Kidney glomerular epithelial cell (primary cell): ENCODE measurements at places on chromosomes 7 and 10.

DNA sequence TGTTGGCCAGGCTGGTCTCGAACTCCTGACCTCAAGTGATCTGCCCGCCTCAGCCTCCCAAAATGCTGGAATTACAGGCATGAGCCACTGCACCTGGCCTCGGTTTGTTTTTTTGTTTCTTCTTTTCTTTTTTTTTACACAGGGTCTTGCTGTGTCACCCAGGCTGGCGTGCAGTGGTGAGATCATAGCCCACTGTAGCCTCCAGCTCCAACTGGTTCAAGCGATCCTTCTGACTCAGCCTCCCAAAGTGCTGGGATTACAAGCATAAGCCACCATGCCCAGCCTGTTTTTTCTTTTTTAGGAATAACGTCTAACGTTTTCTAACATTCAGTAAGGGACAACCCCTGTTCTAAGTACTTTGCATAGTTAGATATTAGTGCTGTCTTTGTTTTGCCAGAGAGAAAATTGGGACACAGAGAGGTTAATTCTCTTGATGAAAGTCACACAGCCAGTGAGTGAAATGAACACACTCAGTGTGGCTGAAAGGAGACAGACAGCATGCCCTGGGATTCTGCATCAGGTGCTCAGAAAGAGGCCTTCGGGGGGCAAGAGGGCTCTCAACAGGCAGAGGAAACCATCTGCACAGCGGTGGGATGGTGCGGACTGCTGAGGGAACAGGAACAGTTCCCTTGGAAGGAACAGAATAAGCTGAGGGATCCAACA is 4.3 kb downstream of the LIMK1 start:
- DNase-seq = no peak

- no peak for DNase-seq
Measured at GRCh38 chr10:12396567-12396966, 47.2 kb downstream of the CAMK1D start.

GRCh38 chr10:70391654-70392053 is 9.2 kb upstream of the LRRC20 start:
- no peak for DNase-seq

DNA sequence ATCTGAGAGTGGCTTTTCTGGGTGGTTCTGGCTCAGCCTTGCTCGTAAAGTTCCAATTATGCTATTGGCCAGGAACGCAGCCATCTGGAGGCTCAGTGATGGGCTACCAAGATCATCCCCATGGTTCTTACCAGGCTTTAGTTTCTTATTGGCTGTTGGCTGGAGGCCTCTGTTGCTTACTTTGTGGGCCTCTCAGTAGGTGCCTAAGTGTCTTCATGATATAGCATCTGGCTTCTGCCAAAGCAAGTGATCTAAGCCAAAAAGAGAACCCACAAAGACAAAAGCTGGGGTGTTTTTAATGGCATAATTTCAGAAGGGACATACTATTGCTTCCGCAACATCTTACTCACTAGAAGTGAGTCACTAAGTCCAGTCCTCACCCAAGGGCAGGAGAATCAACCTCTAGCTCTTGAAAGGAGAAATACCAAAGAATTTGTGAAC is 132.0 kb upstream of the MDFIC start:
- no peak for DNase-seq

DNA sequence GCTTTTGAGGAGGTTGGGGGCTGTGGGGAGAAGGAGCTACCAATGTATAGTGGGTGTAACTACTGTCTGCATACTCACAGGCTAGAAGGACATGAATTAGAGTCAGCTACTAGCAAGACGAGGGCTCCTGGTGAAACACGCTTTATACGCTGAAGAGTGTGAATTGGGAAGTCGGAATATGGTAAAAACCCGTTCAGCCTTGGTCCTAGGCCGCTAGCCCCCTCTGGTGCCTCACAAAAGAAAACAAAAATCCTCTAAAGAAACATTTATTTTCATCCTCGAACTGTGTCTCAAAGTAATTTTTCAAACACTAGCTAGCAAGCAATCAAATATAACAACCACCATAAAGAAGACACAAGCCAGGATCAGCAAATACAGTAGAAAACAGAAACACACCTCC is 338.1 kb upstream of the SEMA3C start:
- no peak for DNase-seq

- DNase-seq = no peak
Measured at GRCh38 chr7:114444196-114444595, 29.6 kb downstream of the FOXP2 start.
